ENCODE measurements at places on chromosomes 6 and 20.
A peak's percentile ranks its signal among the peaks of the same experiment; 100 is the strongest.

DNA sequence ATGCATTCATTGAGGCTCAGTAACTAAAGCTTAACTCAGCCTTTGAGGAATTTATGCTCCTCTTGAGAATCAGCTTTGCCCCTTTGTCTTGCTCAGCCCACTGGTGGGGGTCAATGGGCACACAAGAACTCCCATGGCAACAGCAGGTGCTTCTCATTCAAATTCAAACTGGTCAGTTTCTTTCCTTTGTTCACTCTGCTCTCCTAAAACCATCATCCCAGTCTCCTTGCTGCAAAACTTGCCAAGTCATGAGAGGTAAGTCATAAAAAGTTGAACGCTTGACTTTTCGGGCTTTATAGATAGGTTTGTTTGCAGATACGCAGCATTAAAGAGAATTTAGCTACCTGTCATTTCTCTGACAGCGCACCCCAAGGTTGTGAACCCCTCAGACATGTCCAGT is 146.8 kb downstream of the TFAP2A start:
- DNase-seq: no peak

GRCh38 chr6:144697369-144697760 is 412.2 kb downstream of the UTRN start:
- no peak for DNase-seq

GRCh38 chr6:82017288-82017687 is 230.3 kb downstream of the IBTK start:
- DNase-seq: peak; percentile 56

DNA sequence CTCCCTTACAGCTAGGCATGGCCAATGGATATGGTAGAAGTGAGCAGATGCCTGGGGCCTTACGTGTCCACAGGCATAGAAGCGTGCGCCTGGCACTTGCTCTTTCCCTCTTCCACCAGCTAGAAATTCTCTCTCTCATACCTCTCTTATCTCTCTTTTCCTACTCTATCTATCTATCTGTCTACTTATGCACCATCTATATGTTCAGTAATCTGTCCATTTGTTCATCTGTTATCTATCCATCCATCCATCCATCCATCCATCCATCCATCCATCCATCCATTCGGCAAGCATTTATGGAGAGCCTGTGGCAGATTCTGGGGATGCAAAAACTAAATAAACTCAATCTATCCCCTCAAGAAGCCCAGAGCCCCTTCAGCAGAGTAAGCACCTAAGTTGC is 70.2 kb downstream of the KCNB1 start:
- no peak for DNase-seq

- DNase-seq: no peak
These were observed 355.5 kb downstream of the PRKN start for GRCh38 chr6:162372106-162372505.

DNA sequence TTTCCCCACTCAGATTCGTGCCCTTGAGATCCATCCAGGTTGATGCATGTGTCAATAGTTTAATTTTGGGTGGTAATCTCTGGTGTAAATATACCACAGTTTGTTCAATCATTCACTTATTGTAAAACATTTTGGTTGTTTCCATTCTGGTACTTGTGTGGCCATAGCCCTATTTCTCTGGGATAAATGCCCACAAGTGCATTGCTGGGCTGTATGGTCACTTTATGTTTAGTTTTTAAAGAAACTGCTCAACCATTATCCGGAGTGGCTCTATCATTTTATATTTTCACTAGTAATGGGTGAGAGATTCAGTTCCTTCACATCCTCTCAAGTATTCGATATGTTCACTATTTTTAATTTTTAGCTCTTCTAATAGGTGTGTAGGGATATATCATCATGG is 60.7 kb upstream of the RNF24 start:
- peak; percentile 28 for DNase-seq

Measured in astrocyte of the hippocampus (primary cell).